ENCODE measurements at places on chromosomes 4 and X.

GRCh38 chr4:184893801-184894571 is 68.2 kb upstream of the ACSL1 start:
- no peak for DNase-seq

DNA sequence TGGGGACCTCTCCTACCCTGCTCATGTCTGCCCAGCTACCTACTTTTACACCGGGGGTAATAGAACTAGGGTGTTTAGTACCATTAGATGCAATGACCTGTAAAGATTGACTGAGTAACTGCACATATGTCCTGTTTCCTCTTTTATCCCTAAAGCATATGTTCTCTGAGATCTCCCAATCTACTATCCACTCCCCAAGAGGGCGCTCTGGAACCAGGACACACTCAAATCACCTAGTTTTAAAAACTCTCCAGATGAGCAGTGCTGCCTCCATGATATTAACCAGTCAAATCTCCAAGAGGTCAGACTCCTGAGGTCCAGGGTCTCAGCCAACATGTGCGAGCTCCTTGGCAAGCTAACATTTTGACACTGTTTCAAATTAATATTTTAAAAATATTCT is 87.0 kb upstream of the TSPAN5 start:
- DNase-seq, result no peak

- DNase-seq, result no peak
Observed at GRCh38 chrX:132452911-132453550, 35.8 kb downstream of the MBNL3 start.

DNA sequence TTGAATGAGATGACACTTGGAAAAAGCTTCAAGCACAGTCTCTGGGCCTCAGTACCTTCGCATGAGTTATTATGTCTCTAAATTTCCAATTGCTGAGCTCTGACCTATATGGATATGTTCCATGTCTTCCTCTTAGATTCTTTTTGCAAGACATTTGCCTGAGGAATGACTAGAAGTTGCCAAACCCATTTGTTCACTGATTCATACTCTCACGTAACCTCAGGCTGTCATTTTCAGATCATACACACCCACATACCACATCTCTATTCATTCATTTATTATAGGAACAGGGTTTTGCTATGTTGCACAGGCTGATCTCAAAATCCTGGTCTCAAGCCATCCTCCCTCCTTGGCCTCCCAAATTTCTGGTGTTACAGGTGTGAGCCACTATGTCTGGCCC is 2137.1 kb upstream of the TENM3 start:
- no peak for DNase-seq

DNA sequence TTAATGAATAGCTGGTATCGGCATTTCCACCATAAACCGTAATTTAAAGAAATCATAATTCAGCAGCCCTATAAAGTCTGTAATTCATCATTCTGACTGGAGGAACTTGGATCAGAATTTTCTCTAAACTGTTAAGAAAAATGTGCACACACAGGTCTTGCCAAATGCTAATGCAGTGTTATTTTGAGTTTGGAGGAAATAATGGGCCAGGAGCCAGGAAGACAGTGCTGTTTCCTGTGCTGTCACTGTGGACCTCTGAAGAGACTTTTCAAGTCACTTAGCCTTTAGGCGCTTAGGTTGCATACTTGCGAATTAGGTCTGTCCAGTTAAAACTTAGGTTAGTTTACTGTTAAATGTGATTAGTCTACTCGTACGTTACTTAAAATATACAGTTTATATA is 137.5 kb upstream of the ANXA3 start:
- DNase-seq, result no peak

- no peak for DNase-seq
Observed at GRCh38 chr4:184805462-184806228, 20.1 kb downstream of the ACSL1 start.

DNA sequence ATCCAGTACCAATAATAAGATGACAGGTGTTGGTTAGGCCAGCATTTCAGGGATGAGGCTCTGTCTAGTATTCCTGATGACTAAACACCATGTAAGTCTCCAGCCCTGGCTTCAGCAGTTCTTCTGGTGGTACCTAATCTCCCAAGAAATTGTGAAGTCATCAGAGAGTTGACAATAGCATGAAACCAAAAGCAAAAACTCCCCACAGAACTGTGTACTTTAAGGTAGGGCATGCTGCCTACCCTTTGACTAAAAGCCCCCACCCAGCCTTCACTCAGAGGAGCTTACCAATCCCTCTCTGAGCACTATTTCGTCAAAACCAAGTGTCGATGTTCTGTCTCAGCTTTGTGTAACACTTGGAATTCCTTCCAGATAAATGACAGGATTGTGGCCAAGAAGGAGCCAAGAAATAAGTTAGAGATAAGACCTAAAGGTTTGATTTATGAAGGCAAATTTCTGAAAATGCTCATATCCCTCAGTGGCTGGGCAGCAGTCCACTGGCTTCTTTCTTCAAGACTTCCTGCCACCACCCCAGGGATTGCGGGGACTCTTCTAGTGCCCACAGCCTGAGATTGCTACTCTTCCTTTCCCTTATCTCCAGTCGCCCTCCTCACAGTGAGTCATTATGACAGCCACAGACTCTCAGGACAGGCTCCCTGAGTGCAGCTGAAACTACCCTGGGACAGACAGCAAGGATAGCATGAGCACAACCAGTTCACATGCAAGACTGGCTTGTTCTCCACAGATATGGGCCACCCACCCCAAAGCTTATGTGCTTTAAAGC is 67.3 kb upstream of the LHFPL1 start:
- peak; percentile 37 for DNase-seq

- no peak for DNase-seq
Observed at GRCh38 chrX:37712458-37712857, 26.9 kb downstream of the XK start.

- no peak for DNase-seq
Observed at GRCh38 chr4:140176735-140177134, 22.8 kb upstream of the MAML3 start.
